Stimulated activated CD8-positive, alpha-beta memory T cell treated with anti-CD3 and anti-CD28 coated beads, Interleukin-2, amount 100 ng/mL, for 48 hours (primary cell): ENCODE measurements at places on chromosomes 2 and 18.

GRCh38 chr2:127578411-127578810, 42.9 kb downstream of the MYO7B start:
- no peak for DNase-seq

GRCh38 chr2:240584486-240585031, 2.0 kb upstream of the CAPN10 start:
- DNase-seq, result no peak

GRCh38 chr2:27373567-27373966, 3.2 kb downstream of the SNX17 start:
- no peak for DNase-seq

DNA sequence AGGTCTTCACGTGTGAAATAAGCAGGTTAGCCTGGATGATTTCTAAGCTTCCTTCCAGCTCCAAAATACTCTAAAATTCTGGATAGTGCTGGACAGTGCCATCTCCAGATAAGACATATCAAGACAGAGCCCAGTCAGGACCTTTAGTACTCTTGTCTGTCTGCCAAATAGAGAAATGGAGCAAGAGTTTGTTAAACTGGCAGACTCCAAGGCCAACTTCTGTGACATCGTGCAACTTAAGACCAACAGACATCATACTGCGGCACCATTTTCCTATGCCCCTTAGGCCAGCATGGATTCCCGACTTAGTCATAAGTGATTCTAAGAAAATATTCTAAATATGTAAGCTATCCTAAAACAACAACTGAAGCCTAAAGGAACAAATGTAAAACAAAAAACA, 118.6 kb downstream of the RBMS1 start:
- no peak for DNase-seq

GRCh38 chr2:7356909-7357584, 439.8 kb downstream of the RNF144A start:
- DNase-seq, result no peak

DNA sequence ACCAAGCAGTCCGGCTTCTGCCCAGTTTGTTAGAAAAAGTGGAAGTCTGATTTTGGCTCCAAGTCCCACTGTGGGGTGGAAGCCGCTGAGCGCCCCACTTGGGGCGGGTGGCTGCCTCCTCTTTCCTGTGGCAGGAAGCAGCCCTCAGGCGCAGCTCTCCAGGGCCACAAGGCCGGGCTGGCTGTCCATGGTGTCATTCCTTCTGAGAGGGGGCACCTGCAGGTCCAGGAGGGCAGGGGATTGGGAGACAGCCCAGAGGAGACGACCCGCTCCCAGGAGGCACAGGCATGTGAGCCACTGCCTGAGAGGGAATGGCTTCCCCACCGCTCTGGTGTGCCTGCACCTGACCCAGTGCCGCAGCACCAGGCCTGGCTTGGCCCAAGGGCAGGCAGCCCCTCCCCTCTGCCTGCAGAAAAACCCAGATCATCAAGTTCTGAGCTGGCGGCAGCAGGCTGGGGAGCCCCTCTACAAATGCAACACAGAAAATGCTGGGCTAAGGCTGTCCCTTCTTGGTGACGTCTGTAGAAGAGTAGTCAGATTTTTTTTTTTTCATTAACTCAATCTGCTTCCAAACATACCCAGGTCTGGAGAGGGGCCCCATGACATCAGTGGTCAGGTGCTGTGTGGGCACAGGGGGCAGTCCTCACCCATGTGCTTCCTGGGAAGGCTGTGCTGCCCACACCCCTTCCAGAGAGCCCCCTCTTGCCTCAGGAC, 38.4 kb downstream of the HS6ST1 start:
- no peak for DNase-seq

GRCh38 chr2:232836934-232837333, 33.1 kb upstream of the SNORC start:
- DNase-seq, result no peak

- no peak for DNase-seq
Measured at GRCh38 chr2:111035830-111036441, 84.8 kb upstream of the BCL2L11 start.

GRCh38 chr2:102967451-102967850, 205.6 kb downstream of the TMEM182 start:
- DNase-seq, result no peak

DNA sequence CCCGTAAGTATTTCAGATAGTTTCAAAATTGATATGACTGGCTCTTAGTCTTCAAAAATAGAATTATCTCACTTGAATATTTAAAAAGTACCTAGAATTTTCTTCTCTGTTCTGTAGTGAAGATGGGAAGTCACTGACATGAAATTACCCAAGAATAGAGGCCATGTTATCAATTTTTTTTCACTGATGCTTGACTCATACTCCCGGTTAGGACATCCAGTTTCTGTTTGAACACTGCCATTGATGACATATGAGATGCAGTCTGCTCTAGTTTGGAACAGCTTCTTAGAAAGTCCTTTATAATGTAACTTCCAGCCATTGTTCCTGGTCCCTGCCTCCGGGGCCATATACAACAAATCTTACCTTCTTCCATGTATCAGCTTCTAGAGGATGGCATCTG, 26.0 kb downstream of the MAP3K20 start:
- DNase-seq, result no peak

- DNase-seq, result no peak
Measured at GRCh38 chr2:197782126-197782525, 3.0 kb downstream of the BOLL start.

GRCh38 chr2:55421326-55421725, 1.7 kb upstream of the CCDC88A start:
- no peak for DNase-seq

DNA sequence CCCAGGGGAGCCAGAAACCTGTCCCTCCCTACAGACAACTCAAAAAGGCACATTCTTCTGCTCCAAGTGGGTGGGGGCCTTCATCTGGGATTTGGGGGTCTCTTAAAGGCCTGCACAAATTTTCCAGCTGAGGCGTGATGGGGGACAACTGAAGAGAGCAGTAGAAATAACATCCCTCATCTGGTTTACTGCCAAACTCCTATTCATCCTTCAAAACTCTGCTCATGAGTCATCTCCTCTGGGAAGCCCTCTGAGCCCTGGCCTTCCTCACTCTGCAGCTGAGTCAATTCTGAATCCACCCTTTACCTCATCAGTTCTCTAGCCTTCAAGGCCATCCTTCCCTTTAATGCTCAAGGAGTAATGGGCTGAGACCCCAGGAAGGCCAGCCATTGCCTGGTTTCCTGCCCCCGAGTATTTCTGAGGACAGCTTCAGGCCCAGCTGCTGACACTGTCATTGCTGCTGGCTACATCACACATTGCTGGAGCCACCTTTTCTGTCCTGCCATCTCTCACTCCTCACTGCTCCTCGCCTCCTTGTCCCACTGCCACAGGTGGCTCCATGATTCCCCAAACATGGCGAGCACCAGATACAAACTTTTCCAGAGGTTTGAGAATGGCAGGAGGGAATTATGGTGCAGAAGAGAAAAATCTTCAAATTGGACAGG, 32.2 kb upstream of the GLI2 start:
- DNase-seq, result no peak

DNA sequence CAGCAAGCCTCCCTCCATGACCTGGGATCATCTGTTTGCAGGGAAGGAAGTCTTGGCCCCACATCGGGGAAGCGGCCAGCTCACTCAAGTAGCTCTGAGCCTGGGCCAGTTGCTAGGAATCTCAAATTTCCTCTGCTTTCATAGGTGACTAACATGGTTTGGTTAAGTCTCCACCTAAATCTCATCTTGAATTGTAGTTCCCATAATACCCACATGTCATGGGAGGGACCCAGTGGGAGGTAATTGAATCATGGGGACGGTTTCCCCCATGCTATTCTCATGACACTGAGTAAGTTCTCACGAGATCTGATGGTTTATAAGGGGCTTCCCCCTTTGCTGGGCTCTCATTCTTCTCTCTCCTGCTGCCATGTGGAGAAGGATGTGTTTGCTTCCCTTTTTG, 75.2 kb downstream of the LBH start:
- no peak for DNase-seq

DNA sequence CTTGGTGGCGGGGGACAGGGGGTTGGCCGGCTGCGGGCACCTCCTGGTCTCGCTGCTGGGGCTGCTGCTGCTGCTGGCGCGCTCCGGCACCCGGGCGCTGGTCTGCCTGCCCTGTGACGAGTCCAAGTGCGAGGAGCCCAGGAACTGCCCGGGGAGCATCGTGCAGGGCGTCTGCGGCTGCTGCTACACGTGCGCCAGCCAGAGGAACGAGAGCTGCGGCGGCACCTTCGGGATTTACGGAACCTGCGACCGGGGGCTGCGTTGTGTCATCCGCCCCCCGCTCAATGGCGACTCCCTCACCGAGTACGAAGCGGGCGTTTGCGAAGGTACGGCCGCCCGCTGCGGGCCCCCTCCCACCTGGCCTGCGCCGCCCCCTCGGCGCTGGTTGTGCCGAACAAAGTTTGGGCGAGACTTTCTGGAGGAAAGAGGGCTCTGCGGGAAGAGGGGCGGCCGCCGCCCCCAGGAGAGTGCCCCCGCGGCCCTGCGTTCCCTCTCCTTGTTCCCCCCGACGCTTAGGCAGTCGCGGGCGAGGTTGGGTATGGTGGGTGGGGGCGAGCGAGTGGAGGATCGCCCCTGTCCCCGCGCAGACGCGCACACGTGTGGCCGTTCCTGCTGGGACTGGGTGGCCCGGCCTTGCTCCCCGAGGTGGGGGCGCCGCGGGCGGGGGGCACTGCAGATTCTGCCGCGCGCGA, 866 bp downstream of the CRIM1 start:
- DNase-seq, result peak; percentile 28

- DNase-seq, result no peak
Measured at GRCh38 chr2:151771599-151772358, 37.5 kb upstream of the NEB start.

GRCh38 chr2:106885329-106885728, 638 bp downstream of the ST6GAL2 start:
- no peak for DNase-seq

GRCh38 chr2:128599700-128600099, 281.0 kb upstream of the HS6ST1 start:
- DNase-seq, result no peak

GRCh38 chr18:61651145-61651879, 241.5 kb downstream of the RNF152 start:
- DNase-seq, result no peak

DNA sequence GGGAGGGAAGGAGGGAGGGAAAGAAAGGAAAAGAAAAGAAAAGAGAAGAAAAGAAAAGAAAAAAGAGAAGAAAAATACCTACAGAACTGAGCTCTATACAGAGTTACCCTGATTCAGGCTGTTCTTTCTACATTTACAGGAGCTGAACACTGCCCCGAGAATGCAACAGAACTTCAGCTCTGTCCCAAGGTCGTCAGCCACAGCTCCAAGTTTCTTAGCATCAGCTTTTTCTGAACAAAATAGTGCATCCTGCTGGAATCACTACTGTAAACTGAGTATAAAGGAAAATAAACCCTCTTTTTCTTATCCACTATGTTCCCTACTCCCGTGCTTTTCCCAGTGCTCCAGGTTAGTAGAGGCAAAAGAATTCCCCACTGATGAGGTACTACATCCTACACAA, 4.7 kb upstream of the PPP4R1 start:
- DNase-seq, result no peak

DNA sequence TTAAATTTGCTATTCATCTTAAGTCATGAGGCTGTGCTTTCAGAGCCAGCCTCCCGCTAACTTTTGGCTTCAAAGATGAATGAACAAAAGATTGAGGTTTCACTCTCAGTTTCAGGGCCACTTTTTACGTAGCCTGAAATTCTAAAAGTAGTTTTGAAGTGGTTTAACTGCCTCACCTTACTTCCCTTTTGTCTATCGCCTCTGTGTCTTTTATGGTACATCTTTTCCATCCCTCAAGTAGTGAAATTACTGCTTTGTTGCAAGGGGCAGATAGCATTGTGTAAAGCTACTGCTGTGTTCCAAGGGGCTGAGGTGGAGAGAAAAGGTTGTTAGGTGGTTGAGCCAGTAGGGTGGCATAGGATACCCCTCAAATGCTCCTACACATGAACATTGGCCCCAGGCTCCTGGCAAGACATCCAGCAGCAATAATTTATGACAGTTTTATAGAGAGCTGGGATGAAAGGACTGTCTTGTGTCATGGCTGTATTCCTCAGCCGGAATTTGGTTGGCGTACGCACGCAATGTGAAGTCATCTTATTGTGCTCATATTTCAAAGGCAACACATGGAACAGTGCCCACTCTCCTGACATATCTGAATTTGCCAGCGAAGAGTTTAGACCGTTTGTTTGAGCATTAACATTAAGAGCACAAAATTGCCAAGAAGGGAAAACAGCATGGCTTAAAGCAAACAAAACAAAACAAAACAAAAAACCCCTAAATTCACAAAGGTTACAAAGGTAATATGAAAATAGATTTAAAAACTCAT, 32.2 kb downstream of the QPCT start:
- DNase-seq, result no peak

DNA sequence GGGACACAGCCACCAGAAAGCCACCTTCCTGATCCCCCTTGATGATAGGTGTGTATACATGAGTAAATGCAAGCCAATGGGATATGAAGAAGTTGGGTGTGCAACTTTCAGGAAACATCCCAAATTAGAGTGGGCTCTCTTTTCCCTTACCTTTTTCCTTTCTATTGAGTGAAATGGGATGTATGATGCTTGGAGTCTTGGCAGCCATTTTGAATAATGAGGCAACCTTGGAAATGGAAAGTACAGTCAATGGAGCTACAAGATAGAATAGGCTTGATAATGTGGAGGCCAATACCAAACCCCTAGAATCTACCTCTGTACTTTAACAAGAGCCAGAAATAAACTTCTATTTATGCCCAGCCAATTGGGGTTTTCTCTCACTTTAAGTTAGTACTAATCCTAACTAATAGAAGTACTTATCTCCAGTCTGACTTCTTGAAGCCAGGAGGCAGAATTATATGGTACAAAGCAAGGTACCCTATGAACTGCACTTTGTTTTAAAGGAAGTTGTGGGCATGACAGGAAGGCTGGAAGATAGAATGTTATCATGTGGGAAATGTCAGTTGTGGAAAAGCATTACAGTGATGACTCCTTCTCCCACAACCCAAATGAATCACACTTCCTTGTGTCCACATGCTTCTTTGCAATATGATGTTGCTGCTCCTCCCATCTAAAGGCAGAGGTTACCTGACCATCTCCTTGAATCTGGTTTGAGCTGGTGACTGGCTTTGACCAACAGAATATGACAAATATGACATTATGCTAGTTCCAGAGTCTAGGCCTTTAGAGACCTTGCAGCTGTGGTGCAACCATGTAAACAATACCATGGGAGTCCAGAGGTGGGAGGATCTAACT, 12.9 kb upstream of the NABP1 start:
- DNase-seq, result no peak

DNA sequence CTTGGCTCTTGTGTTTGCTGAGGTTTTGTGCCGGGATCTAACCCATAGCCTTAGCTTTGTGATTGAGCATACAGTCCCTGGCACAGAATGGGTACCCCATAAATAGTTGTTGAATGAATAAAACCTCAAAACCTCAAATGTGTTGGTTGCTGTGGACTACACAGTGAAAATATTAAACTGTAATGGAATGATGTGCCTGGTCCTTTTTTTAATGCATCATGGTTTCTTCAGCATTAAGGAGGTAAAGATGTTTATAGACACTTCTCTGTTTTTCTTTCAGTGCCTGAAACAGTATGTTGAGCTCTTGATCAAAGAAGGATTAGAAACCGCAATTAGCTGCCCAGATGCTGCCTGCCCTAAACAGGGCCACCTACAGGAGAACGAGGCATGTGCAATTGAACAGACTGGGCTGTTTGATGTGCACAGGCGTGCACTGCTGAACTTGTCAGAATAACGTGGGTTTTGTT, 97.0 kb downstream of the RNF144A start:
- DNase-seq, result no peak
